Sciatic nerve (tissue), 2 donors: ENCODE measurements at places on chromosomes 5 and 9. TPM values are rescaled to one million over a fixed set of nuclear protein-coding genes. Genes with fewer than 3 reads are reported as not detected.
A peak's percentile ranks its signal among the peaks of the same experiment; 100 is the strongest.

The DNAJC21 gene
- total RNA-seq = 48.3 TPM

The SLCO4C1 gene
- 0.36 TPM for total RNA-seq

The FAM163B gene
- total RNA-seq = not detected

The PALM2AKAP2 gene
- total RNA-seq = 19.7 TPM

- DNase-seq = no peak
Observed at GRCh38 chr9:35906923-35907699, 1.1 kb downstream of the HRCT1 start.

- no peak for DNase-seq
Observed at GRCh38 chr5:92147266-92147665, 764.1 kb upstream of the ARRDC3 start.

DNA sequence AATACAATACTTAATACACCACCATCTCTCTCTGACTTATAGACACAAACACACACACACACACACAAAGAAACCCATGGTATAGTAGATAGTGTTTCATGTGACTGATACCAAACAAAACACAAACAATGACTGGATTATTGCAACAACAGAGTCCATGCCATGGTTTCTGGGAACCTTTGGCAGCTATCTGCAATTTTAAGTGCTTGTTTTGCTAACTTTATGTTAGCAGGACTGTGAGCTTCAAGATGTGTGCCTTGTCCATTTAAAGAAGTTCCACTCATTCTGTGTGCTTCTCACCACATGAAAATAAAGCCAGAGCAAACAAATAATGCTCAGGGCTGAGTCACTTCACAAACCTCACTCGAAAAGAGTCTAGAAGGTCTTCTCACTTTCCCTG lies 15.1 kb upstream of the LURAP1L start:
- no peak for DNase-seq

- peak; percentile 67 for DNase-seq
Observed at GRCh38 chr9:100427366-100428263, 672 bp downstream of the MSANTD3 start.

DNA sequence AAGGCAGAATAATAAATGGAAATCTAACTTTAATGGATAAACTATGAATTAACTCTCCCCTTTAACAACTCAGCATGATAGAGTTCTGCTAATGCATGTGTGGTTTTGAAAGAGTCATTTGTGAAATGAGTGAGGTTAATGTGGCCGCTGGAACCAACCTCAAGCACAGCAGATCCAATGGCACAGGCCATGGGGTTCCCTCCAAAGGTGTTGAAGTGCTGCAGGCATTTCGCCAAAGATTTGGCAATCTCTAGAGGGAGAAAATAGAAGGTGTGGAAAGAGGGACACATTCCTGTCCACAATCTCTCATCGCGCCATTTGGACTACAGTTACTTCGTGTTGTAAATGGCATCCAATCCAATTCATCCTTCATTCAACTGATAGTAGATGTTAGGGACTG lies 35.0 kb downstream of the AGXT2 start:
- no peak for DNase-seq
